ENCODE measurements at places on chromosomes 6 and 20.

- no peak for DNase-seq
- no peak overlapping the region for H3K4me3 ChIP-seq
- H3K27ac ChIP-seq = no peak overlapping the region
- no peaks in the 10 kb centered on the region for H3K36me3 ChIP-seq
Measured at GRCh38 chr6:151773382-151773781, 34.1 kb upstream of the ESR1 start.

DNA sequence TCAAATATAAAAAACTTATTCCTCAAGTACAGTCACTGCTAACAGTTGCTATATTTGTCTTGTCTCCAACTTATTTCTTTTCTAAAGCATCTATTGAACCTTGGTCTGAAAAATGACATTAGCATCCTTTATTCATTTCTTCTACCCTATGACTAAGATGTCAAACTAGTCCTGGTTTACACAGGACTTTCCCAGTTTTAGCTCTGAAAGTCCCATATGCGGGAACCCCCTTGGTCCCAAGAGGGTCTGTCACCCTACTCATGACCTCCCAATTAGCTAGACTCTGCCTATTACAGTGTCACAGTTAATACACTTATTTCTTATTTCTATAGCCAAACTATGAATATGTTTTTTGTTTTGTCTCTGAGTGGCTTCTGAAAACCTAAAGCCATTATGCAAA is 37.1 kb downstream of the PLEKHG1 start:
- no peak overlapping the region for H3K4me3 ChIP-seq
- no peak overlapping the region for H3K27ac ChIP-seq
- no peak for DNase-seq
- H3K36me3 ChIP-seq = no peaks in the 10 kb centered on the region
- peaks cover 14% of the 10 kb centered on the region for H3K27me3 ChIP-seq

GRCh38 chr6:38847497-38847896 is 132.4 kb downstream of the DNAH8 start:
- DNase-seq = no peak
- no peaks in the 10 kb centered on the region for H3K36me3 ChIP-seq
- no peaks in the 10 kb centered on the region for H3K4me1 ChIP-seq
- H3K4me3 ChIP-seq = no peak overlapping the region

GRCh38 chr6:40719671-40720374 is 132.7 kb upstream of the LRFN2 start:
- peaks cover 17% of the 10 kb centered on the region for H3K4me1 ChIP-seq
- H3K36me3 ChIP-seq = no peaks in the 10 kb centered on the region

- H3K27me3 ChIP-seq = no peaks in the 10 kb centered on the region
- H3K4me1 ChIP-seq = no peaks in the 10 kb centered on the region
- H3K27ac ChIP-seq = no peak overlapping the region
- no peaks in the 10 kb centered on the region for H3K36me3 ChIP-seq
- no peak for DNase-seq
- H3K4me3 ChIP-seq = no peak overlapping the region
Measured at GRCh38 chr6:22598339-22598738, 29.0 kb downstream of the HDGFL1 start.

- H3K36me3 ChIP-seq = no peaks in the 10 kb centered on the region
- no peaks in the 10 kb centered on the region for H3K27me3 ChIP-seq
- H3K4me1 ChIP-seq = no peaks in the 10 kb centered on the region
- no peak overlapping the region for H3K27ac ChIP-seq
- no peak overlapping the region for H3K4me3 ChIP-seq
Measured at GRCh38 chr6:114281496-114281895, 61.3 kb downstream of the HS3ST5 start.

- DNase-seq = no peak
- H3K4me1 ChIP-seq = peaks cover 20% of the 10 kb centered on the region
- H3K27ac ChIP-seq = no peak overlapping the region
- H3K4me3 ChIP-seq = peak overlapping the region; percentile 76
- H3K27me3 ChIP-seq = peaks cover 56% of the 10 kb centered on the region
Measured at GRCh38 chr6:116369964-116370759, 585 bp upstream of the DSE start.

GRCh38 chr6:163738304-163738703 is 323.8 kb downstream of the QKI start:
- H3K27me3 ChIP-seq = peaks cover 20% of the 10 kb centered on the region
- H3K4me1 ChIP-seq = no peaks in the 10 kb centered on the region
- H3K27ac ChIP-seq = no peak overlapping the region
- no peak for DNase-seq
- no peaks in the 10 kb centered on the region for H3K36me3 ChIP-seq

DNA sequence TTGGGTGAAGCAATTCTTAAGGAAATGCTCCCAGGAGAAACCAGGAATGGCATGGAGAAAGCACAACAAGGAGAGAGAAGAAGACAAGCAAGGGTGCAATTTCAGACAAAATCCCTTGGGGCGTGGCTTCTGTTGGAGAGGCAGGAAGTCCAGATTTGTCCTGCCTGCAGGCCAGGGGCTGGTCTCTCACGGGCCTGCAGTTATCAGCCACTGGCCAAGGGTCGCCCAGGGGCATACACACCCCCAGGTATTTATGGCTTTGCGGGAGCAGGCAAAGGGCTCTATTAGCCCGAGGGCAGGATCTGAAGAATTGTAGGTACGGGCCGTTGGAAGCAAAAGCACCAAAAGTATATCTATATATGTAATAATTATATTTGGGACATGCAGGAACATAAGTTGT is 87.7 kb downstream of the IYD start:
- no peak overlapping the region for H3K4me3 ChIP-seq
- H3K36me3 ChIP-seq = no peaks in the 10 kb centered on the region
- peaks cover 5% of the 10 kb centered on the region for H3K27me3 ChIP-seq
- H3K4me1 ChIP-seq = no peaks in the 10 kb centered on the region
- H3K27ac ChIP-seq = no peak overlapping the region

DNA sequence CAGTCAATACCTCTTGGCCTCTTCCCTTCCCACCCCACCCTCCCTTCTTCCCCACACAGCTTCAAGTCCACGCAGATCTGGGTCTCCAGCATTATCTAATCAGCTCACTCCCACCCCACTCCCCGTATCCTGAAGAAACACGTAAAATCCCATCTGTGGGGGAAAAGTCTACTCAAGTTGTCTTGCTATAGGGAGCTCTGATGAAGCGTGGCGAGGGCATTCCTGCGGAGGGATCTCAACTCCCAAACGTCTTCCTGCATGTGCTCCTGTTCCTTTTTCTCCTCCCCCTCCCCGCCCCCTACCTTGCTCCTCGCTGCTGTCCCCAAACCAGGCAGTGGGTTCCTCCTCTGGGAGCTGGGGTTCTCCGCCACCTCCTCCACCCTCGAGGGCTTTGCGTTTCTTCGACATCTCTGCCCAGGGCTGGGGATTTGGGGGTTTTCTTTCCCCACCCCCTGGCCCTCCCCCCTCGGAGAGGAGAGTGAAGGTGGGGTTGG is 181.8 kb downstream of the TBXT start:
- H3K4me3 ChIP-seq = no peak overlapping the region
- H3K27me3 ChIP-seq = peaks cover 63% of the 10 kb centered on the region
- H3K36me3 ChIP-seq = no peaks in the 10 kb centered on the region
- H3K4me1 ChIP-seq = peaks cover 4% of the 10 kb centered on the region
- no peak overlapping the region for H3K27ac ChIP-seq
- no peak for DNase-seq

DNA sequence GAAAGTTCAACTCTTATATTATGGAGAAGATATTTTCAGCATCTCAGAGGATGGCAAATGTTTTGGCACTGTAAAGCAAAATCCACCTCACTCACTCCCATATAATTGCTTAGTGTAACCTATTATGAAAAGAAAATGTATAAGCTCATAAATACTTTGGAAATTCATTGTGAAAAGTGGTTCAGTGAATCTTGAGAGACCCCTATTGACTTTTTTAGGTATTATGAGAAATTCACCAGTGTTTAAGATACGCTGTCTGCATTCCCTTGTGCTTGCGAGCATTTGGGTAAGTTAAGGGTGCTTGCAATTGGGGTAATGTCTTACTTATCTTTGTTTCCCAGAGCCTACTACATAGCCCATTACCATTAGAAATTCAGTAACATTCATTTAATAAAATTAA is 66.3 kb upstream of the BMP5 start:
- no peak overlapping the region for H3K4me3 ChIP-seq
- no peaks in the 10 kb centered on the region for H3K4me1 ChIP-seq
- H3K27me3 ChIP-seq = no peaks in the 10 kb centered on the region
- DNase-seq = no peak
- no peaks in the 10 kb centered on the region for H3K36me3 ChIP-seq

- peaks cover 17% of the 10 kb centered on the region for H3K36me3 ChIP-seq
- no peaks in the 10 kb centered on the region for H3K27me3 ChIP-seq
- peaks cover 44% of the 10 kb centered on the region for H3K4me1 ChIP-seq
- H3K27ac ChIP-seq = no peak overlapping the region
- peak overlapping the region; percentile 85 for H3K4me3 ChIP-seq
- DNase-seq = no peak
Measured at GRCh38 chr20:46690219-46691106, 1.2 kb upstream of the TP53RK start.

- no peak overlapping the region for H3K27ac ChIP-seq
- DNase-seq = no peak
- no peak overlapping the region for H3K4me3 ChIP-seq
- H3K36me3 ChIP-seq = no peaks in the 10 kb centered on the region
- no peaks in the 10 kb centered on the region for H3K4me1 ChIP-seq
Measured at GRCh38 chr6:68628161-68628560, 6.9 kb upstream of the ADGRB3 start.
